NCI-H1092 (cell line): ENCODE measurements at places on chromosomes 16 and 17.

DNA sequence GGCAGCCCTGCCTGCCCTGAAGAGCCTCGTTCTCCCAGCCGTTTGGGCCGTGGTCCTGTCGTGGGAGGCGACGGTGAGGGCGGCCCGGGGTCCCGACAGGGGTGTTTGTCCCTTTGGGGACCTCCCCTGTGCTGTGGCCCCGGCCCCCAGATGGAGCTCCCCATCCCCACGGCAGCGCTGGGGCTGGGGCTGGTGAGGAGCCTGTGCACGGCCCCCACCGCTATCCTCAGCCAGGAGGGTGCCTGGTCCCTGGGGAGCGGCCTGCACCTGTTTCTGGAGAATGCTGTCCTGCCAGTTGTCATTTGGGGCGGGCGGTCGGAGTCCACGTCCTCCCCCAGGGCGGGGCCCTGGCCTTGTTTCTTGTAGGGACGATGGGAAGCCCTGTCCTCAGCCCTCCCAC is 6.6 kb downstream of the CAPN15 start:
- no peak for DNase-seq

- no peak for DNase-seq
Observed at GRCh38 chr17:394718-395095, 42.1 kb upstream of the RPH3AL start.

- DNase-seq = no peak
Observed at GRCh38 chr17:7323731-7324437, 5.3 kb downstream of the NEURL4 start.

DNA sequence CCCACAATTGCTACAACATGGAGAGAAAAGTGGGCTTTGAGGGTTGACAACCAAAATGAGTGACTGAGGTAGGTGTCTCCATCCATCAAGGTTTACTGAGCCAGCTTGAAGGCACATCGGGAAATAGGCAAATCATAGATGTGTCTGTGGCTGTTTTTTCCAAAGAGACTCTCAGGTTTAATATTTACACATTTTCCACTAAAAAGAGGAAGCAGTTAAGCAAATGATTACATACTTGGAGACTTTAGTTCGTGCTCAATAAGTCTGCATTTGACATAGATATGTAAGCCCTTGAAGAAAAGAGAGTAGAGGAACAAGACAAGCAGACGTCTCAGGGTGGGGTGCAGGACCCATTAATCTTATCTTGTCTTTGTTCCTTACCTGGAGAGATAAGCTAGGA is 148.9 kb upstream of the COX10 start:
- no peak for DNase-seq

GRCh38 chr17:15966183-15966878 is 21.4 kb downstream of the ADORA2B start:
- peak; percentile 42 for DNase-seq

DNA sequence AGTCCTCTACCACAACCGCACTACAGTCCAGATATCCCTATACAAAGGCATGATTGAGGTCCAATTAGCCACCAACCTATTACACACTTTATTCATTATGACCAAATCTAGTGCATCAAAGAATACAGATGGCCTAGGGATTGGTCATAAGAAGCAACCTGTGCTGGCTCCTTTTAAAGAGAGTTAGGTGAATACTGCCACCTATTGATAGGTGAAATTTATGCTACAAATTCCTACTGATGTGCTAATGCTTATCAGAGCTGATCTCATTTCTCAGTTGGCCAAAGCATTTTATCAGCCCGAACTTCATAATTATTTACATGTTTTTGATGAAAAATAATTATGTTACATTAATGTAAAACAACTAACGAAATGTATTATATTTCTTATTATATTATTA is 166.3 kb downstream of the ANKFN1 start:
- peak; percentile 74 for DNase-seq

DNA sequence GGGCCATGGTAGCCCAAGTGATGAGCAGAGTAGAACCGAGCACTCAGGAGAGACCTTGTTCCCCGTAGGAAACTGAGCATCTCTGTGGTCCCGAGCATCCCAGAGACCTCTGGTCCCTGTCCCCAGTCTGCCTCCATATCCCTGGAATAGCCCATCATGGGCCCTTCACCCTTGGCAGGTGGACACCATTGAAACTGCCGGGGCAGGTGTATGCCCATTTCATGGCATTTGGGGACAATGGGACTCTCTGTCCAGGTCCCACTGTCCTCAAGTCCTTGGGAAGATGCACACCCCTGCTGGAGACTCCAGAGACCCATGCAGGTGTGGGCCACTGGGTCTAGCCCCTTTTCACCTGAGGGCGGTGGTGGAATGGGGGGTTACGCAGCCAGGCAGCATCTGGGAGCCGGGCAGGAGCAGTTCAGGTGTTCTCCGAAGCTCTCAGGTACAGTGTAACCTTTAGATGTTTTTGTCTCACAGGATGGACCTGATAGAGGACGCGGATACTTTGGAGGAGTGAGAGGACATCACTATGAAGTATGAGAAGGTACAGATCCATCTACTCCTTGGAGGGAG is 75.9 kb downstream of the GOSR1 start:
- no peak for DNase-seq

DNA sequence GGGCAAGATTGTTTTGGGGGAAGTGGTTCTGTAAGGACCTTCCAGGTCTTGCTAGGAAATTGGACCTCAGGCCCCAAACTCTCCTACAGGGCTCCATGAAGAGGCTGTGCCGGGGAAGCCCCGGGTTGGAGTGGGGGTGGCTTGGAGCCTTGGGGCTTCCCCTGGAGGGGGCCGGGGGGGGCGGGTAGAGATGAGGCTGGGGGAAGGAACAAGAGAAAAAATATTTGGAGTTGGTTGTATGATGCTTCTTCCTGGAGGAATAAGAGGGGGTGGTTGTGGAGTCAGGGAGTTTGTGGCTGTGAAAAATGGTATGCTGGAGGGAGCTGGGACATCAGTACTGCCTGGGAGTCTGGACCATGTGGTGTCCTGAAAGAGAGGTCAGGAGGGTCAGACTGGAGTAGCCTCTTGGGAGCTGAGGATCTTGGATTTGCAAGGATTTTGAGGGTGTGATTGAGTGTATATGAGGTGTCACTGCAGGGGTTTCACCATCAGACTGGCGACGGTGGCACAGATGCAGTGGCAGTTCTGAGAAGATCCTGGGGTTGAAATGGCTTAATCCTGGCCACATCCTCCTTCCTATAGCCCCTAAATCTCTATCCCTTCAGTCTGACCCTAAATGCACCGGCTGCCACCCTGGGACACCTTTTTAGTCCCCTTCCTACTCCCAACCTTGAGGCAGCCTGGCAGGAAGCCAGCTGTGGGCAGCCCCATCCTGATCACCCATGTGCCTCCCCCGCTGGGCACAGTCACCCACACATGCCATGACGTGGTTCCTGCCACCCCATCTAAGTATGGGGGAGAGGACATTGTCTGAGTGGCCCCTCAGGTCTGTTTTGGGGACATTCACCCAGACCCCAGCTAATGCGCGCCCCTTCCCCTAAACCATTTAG is 10.9 kb downstream of the RARA start:
- DNase-seq = no peak

GRCh38 chr16:12646098-12646489 is 157.6 kb downstream of the CPPED1 start:
- DNase-seq = no peak

GRCh38 chr17:31004160-31004559 is 33.3 kb downstream of the RNF135 start:
- no peak for DNase-seq

DNA sequence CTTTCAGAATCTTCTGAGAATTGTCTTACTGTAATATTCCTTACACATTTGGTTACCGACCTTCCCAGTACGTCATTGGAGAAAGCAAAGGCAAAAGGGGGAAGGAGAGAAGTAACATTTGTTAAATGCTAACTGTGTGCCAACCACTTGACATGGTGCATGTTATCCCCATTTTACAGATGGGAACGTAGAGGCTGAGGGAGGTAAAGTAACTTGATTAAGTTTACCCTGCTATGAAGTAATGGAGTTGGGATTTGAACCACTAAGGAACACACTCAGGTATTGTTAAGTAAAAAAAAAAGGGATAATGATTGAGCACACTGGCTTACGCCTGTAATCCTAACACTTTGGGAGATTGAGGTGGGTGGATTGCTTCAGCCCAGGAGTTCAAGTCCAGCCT is 156.4 kb downstream of the PRKCA start:
- DNase-seq = no peak

DNA sequence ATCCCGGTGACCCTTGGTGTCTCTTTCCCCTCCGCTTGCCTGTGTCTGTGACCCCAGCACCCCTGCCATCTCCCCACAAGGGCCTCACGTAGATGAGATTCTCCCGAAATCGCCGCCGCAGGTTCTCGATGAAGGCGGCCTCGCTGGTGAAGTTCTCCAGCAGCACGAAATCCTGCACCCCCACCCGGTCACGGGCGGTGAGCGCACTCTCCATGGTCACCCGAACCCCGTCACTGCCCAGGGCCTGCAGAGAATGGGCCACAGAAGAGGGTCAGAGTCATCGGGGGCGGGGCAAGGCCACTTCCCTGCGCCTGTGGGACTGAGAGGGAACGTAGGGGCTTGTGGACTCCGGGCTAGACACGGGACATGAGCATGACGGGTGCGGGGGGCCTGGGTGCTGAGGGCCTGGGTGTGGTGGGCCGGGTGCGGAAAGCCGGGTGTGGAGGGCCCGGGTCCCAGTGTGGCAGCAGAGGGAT is 8.4 kb downstream of the MYO1C start:
- no peak for DNase-seq

DNA sequence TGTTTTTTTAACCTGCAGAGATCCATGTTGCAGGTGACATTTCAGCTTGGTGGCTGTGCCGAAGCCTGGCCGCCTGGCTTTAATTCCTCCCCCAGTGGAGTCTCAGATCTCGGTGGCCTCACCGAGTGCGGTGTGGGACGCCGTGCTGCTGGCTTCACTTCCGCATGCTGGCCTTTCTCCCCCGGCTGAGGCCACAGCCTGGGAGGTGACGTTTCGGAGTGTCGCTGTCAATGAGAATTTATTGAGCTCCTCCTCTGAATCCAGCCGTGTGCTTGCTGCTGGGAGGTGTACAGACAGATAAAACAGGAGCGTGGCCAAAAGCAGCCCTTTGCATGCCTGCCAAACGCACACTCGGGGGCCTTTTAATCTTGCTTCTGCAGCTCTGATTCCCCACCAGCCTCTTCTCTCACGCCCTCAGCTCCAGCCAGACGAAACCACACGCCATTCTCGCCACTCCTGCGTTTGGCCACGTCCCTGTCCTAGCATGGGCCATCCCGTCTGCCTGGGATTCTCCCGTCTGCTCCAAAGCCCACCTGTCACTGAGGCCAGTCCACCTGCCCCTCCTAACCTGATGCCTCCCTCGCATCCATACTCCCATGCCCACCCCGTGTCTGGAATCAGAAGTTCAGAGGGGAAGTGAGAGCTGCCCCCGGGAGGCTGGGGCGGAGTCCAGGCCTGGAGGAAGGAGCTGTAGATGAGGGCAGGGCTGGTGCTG is 3.6 kb downstream of the GSE1 start:
- peak; percentile 68 for DNase-seq

- DNase-seq = peak; percentile 29
Observed at GRCh38 chr17:49496183-49496866, 1.2 kb downstream of the NGFR start.

GRCh38 chr16:71954699-71955195 is 45.5 kb downstream of the PKD1L3 start:
- DNase-seq = no peak

DNA sequence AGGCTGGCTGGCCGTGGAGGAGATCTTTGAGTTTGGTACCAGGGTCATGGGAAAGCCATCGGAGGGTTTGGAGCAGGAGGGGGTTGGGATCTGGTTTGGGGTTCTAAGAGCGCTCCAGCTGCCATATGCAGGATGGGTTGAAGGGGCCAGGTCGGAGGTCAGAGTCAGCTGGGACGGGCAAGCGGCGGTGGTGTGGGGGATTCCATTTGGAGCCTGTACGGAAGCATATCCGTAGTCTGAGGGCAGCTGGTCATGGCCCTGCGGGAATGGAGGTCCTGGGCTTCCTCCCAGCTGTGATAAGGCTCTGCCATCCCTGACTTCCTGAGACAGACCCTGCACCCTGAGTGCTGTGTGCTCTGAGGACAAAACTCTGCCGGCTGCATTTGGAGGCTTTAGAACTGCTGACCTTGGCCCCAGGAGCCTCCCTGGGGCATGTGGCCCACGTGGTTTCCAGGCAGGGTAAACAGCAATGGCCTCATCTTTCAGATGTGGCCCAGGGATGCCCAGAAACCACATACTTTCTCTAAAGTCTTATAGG is 46.5 kb downstream of the ATP2C2 start:
- no peak for DNase-seq

- DNase-seq = no peak
Observed at GRCh38 chr17:1492249-1493206, at the start of gene MYO1C. TSS of gene MYO1C (minus strand) at chr17:1492686. CDS start at chr17:1492487, 199 bp downstream.

GRCh38 chr17:35998018-35998545 is 3.3 kb downstream of the CCL15 start:
- no peak for DNase-seq

- DNase-seq = no peak
Observed at GRCh38 chr17:63039899-63040602, 74.0 kb downstream of the TANC2 start.

DNA sequence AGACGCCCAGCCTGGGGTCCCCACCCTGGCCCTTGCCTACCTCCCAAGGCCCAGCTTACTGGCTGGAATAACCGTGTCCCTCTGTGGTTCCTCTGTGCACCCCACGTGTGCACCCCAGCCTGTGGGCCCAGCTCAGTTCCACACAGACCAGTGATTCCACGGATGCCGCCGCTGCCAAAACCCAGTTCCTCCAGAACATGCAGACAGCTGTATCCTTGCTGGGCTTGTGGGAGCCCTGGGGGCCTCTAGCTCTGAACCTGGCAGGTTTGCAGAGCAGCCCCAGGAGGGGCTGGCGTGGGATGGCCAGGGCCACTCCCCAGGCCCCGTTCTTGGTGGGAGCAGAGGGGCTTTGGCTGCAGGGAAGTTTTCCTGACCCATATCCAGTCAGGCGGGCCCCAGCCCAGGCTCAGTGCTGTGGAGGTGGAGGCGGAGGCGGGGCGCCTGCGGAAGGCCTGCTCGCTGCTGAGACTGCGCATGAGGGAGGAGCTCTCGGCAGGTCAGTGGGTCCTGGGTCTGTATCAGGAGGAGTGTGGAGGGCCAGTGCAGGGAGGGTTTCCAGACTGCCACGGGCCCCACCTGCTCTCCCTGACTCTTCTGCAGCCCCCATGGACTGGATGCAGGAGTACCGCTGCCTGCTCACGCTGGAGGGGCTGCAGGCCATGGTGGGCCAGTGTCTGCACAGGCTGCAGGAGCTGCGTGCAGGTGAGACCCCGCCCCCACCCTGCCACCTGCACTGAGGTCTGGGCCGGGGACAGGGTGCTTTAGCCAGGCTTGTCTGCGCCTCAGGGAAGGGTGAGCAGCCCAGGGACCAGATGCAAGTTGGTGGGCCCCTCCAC is 2.3 kb downstream of the TEDC2 start:
- no peak for DNase-seq

DNA sequence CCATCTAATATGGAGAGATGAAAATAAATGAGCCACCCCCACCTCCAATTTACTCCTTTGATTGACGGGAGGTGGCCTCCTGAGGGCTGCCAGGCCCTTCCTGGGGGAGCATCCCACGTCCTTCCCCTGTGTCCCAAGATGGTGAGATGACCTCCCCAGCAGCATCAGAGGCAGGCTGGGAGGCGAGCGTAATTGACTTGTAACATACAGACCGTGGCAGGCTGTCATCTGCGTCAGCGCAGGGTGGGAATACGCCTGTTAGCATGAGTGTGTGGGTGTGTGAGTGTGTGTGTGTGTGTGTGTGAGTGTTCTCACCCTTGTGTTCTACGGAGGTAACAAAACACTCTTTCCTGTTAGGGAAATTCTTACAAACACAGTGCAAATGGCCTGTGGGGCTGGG is 156.9 kb upstream of the CIBAR2 start:
- no peak for DNase-seq

- no peak for DNase-seq
Observed at GRCh38 chr17:39782481-39782880, 44.7 kb downstream of the GRB7 start.

GRCh38 chr17:51572115-51572514 is 311.8 kb downstream of the UTP18 start:
- DNase-seq = no peak
